Pons (tissue), 1 donor: ENCODE measurements at places on chromosomes 5 and 9.

GRCh38 chr5:74240783-74241750, 399.5 kb downstream of the ENC1 start:
- DNase-seq: peak; percentile 10

GRCh38 chr9:96508227-96508940, 58.4 kb downstream of the HABP4 start:
- no peak for DNase-seq

GRCh38 chr5:37720550-37720952, 119.3 kb downstream of the GDNF start:
- DNase-seq: no peak

DNA sequence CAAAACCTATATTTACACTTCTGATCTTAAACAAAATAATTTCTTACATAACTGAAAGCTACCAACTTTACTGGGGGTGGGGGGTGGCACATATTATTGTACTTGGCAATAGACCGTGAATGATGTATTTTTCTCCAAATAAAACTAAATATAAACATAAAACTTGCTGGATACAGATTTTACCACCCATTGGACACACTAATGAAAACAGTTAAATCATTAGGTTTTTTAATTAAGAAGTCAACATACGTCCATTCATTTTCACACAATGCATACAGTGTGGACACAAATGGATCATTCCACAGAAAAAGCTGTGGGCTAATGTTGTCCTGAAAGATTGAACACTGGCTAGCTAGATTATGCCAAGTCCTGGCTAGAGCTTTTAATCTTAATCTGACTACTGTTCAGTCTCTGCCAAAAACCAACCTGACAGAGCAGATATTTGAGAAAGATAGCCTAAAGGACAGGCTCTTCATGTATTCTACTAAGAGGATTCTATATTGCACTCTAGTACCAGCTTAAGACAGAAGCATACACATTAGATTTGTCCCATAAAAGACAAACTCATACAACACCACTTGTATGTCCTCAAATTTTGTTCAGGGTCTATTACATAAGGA, 118.1 kb downstream of the SIL1 start:
- DNase-seq: no peak

DNA sequence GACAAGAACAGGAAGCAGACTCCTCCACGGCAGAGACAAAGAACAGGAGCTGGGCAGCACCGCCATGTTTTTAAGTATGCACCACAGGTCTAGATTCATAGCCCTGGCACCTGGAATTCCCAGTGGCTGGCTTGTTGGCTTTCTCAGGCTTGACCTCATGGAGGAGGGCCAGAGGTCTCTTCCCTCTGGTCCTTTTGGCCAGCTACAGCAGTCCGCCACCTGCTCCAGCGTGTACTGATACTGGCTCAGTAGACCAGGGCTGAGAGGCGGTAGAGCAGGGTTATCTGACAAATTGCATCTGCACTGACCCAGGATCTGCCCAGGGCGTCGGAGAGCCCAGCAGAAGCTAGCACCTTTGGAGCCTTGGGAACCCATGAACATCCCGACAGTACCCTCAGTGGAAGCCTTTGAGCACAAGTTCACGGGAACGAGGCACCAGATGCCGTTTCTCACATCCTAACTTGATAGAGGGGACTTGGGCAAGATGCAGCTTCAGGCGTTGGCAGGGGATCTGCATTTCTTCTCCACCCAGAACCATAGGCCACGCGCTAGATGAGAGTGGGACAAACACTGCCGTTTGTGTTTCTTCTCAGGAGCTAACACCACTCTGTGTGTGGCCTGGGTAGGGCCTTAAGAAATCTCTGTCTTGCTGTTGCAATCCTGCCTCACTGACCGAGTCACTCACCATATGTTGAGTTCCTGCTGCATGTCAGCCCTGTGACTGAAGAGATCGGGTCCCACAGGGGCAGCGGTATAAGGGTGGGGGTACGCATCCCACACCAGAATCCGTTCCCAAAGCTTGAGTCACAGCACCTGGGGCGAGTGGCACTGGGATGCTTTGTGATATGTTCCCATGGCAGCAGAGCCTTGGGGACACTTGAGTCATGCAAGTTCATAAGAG, 90.3 kb upstream of the OTULINL start:
- no peak for DNase-seq

- DNase-seq: no peak
Observed at GRCh38 chr9:107051392-107051791, 188.4 kb downstream of the ZNF462 start.

- no peak for DNase-seq
Observed at GRCh38 chr5:149456597-149457392, 77.7 kb upstream of the IL17B start.

GRCh38 chr5:64790210-64790609, 21.5 kb downstream of the CWC27 start:
- DNase-seq: no peak

GRCh38 chr5:73780302-73781080, 154.5 kb downstream of the ARHGEF28 start:
- no peak for DNase-seq

DNA sequence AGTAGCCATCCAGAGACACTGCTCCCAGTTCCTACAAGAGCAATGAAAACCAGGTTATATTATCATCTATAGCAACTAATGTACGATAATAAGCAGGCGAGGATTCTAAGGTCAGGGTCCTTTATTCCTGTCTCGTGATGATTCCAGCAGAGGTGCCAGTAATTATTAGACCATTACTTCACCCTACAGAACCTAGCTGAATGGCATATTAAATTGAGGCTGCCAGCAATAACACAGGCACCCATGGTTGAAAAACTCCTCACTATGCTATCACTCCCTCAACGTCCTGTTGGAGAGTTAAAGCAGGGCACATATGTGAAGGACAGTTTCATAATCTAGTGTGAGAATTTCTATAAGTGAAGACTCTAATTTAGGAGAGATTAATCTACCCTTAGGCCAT, 29.7 kb downstream of the DCAF12 start:
- DNase-seq: no peak

DNA sequence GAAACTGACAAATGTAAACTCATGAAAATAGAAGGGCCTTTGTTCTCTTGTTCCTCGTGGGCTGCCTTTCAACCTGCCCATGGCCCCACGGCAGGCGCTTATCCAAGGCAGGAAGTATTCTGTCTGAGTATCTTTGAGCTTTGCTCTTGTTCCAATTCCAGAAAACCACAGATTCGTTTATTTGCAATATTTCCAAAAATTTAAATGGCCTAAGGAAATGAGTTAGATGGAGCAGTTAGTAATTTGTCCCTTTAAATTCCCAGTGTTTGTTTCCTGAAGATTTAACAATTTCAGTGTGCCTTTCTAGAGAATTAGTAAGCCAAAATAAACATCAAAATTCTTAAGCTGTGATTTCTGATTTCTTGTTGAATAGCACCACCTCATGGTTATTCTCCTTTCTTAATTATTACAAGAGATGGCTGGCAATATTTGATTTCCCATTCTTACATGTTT, 299.4 kb upstream of the RASA1 start:
- DNase-seq: peak; percentile 82

- DNase-seq: peak; percentile 52
Observed at GRCh38 chr9:110143950-110144545, 63.9 kb downstream of the C9orf152 start.

DNA sequence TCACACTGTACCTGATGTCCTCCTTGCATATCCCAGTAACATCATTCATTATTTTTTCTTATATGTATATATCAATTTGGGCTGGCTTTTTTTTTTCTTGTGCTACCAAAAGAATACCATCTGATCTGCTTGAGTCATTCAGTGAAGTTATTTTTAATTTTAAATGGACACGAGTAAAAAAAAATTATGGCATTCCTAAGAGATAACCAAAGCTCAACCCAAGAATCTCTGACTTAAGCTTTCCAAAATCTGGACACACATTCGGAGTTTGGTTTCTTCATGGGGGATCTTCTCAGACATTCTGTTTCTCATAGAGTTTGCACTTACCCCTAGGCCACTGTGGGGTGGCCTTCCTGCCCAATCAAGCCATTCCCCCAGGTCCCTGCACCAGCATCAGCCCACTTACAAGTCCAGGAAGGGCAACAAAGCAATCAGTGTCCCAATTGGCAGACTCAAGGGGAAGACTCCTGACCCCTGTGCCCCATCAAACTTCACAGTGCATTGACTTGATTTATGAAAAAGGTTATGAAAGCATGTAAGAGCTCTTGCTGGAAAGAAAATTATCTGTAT, 49.2 kb upstream of the SPDL1 start:
- DNase-seq: no peak

DNA sequence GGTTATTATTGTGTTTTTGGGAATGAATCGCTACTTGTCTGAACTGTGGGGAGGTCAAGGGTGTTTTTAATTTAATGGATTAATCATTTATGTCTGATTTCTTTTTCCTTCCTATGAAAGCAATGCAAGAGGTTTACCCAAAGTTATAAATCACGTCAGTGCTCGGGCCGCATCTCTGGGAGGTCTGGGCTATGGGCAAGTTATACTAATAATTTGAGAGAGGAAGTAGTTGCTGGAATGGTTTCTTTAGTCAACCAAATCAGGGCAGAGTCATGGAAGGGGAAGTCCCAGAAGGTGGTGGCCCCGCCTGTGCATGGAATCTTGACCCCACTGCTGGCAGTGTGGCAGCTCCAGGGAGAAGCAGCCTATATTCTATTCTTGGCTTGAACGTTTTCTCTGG, 180.2 kb downstream of the HSPA4 start:
- DNase-seq: no peak

GRCh38 chr5:58182287-58182841, 277.5 kb downstream of the PLK2 start:
- peak; percentile 58 for DNase-seq

- DNase-seq: no peak
Observed at GRCh38 chr9:13715430-13715829, 435.9 kb upstream of the MPDZ start.

- DNase-seq: no peak
Observed at GRCh38 chr9:118809160-118809625, 560.0 kb downstream of the BRINP1 start.

- DNase-seq: no peak
Observed at GRCh38 chr5:155027993-155028629, 14.6 kb downstream of the KIF4B start.

GRCh38 chr9:14313951-14314423, at the start of gene NFIB:
TSS of gene NFIB (minus strand) at chr9:14314141. CDS start at chr9:14313511, 630 bp downstream.
- peak; percentile 44 for DNase-seq

DNA sequence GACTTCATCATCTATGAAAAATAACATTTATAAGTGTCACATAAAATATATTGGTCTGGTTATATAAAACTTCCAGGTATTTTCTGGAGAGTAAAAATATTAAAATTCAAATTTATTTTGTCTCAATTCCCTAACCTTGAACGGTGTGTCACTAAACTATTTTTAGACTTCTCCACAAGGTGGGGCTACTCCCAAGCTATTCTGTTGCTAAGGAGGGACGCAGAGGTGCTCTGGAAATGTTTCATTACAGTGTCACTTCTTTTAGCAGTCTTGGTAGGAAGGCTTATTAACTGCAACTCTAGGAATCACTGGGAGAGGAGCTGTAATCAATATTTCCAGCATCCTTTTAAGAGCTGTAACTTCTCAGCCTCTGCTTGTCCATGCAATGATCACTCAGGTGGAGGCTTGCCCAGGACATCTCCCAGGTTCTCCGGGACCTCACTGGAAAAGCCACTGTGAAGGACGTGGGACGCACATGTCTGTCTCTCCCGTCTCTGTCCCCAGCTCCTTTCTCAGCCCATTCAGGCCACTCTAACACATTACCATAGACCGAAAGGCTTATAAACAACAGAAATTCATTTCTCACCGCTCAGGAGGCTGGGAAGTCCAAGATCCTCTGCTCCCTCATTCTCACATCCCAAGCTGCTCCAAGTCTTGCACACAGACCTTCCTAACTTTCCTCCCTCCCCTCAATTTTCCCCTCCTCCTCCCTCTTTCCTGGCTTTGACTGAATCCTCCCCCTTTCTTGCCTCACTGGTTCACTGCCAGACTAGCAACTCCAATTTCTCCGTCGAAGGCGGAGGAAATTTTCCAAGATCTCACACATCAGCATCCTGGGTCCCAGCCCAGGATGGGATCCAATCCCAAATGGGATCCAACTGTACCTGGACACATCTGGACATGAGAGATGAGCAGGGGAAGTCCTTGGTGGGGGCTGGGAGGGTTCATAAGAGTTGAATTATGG, 32.7 kb upstream of the DNAH5 start:
- DNase-seq: peak; percentile 26

DNA sequence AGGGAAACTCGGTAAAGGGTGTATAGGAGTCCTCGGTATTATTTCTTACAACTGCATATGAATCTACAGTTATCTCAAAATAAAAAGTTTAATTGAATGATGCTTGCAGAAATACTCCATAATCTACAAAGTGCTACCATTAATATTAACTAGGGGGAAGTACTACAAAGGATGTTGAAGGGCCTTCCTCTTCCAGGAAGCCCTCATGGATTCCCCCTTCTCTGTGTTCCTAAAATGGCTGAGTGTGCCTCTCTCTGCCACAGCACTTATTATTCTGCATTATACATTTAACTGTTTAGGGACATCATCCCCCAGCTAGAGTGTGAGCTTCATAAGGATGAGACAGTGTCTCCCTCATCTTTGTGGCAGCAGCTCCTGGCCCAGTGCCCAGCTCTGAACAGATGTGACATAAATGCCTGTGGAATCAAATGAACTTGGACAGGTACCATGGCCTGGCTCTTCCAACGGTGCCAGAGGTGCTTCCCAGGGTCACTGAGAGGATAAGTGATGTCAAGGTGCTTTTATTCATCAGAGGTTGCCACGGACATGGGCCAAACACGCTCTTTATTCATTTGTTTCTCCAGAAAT, 99.5 kb downstream of the PAX5 start:
- DNase-seq: no peak

GRCh38 chr9:1490341-1491232, 440.4 kb downstream of the DMRT2 start:
- no peak for DNase-seq

DNA sequence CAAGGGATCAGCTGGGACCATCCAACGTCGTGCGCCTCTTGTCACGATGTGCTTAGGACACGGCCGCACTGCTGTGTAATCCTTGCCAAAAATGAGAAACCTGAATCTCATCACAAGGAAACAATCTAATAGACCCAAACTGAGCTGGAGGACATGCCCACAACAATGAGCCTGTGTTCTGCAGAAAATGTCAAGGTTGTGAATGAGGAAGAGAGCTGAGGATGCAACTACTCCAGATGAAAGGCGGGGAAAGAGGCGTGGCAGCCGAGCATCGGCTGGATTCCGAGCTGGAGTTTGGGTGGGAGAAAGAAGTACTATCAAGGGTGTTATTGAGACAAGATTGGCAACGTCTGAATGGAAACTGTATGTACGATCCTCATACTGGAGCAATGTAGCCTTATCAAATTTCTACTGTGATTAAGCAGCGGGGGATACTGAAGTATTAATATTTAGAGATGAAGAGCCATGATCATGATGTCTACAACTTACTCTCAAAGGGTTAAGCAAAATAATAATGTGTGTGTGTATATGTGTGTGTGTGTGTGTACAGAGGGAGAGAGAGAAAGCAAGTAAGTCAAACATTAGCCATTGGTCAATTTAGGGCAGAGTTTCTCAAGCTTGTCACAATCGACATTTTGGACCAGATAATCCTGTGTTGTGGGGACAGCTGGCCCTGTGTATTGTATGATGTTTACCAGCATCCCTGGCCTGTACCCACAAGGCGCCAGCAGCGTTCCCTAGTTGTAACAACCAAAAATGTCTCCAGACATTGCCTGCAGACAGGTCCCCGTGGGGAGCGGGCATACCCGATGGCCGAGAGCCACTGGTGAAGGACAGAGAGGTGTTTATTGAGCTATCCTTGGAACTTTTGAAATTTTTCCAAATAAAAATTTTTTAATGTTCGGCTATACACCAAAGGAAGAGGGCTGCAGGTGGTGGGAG, 46.5 kb downstream of the DUSP1 start:
- DNase-seq: peak; percentile 87
